ENCODE measurements at places on chromosomes 12 and 14. TPM values are rescaled to one million over a fixed set of nuclear protein-coding genes. Genes with fewer than 3 reads are reported as not detected.

DNA sequence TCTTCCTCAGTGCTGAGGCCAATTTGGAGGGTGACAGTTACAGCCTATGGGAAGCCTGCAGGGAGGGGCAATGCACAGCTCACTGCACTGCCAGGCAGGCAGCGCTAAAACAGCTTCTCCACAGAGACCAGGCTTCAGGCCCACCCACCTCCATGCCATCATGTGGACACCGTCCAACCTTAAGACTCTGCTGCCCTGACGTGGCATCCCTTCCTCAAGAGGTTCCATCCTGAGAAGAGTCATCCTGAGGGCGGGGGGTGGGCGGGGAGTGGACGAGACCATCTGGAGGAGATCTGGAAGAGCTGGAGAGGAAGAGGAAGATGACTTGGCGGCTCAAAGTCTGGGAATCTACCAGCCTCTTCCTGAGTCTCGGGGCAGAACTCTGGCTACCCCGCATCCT, 8.4 kb upstream of the ACVRL1 start:
- no peaks in the 10 kb centered on the region for H3K27me3 ChIP-seq
- no peak overlapping the region for H3K27ac ChIP-seq
- H3K36me3 ChIP-seq, result no peaks in the 10 kb centered on the region
- no peak for DNase-seq
- H3K4me3 ChIP-seq, result no peak overlapping the region
- H3K4me1 ChIP-seq, result peaks cover 14% of the 10 kb centered on the region

Gene ARHGDIB
- polyA plus RNA-seq, result 43.5 TPM

DNA sequence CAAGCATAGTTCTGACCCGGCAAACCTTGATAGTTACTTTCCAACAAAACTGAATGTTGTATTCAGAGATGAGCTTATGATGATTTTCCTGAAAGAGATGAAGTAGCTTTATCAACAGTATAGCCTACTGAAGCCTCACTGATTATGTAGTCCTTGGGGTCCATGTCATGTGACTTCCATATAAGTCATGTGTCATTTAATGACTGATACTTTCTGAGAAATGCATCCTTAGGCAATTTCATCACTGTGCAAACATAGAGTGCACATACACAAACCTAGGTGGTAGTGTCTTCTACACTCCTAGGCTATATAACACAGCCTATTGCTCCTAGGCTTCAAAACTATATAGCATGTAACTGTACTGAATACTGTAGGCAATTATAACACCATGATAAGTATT, 28.5 kb upstream of the TUBA1C start:
- no peak for DNase-seq
- H3K4me1 ChIP-seq, result peaks cover 26% of the 10 kb centered on the region

GRCh38 chr12:13198241-13198640, 1.7 kb downstream of the EMP1 start:
- peaks cover 36% of the 10 kb centered on the region for H3K4me1 ChIP-seq
- no peak for DNase-seq
- peak overlapping the region; percentile 85 for H3K27ac ChIP-seq
- H3K36me3 ChIP-seq, result no peaks in the 10 kb centered on the region
- no peaks in the 10 kb centered on the region for H3K27me3 ChIP-seq

DNA sequence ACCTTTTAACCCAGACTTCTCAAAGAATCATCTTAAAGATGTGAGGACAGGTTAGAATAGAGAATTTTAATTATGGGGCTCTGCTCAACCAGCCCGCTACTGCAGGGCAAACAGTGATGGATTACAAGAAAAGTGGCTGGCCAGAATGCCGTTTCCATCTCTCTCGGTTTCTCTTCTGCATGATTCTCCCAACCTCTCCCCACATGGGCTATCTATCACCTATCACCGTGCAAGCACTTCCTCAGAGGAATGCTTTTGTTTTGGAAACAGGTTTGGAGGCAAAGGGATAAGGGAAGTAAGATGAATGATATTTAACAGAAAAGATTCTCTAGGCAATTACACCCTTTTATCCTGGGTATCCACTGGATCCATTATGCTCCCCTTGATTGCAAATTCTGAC, 37.4 kb upstream of the PHC1 start:
- no peaks in the 10 kb centered on the region for H3K36me3 ChIP-seq
- H3K4me3 ChIP-seq, result no peak overlapping the region
- no peak overlapping the region for H3K27ac ChIP-seq

Gene GARIN6
- not detected for polyA plus RNA-seq

GRCh38 chr12:106223485-106224354, 24.1 kb downstream of the CKAP4 start:
- peaks cover 5% of the 10 kb centered on the region for H3K4me1 ChIP-seq
- H3K4me3 ChIP-seq, result no peak overlapping the region
- no peaks in the 10 kb centered on the region for H3K27me3 ChIP-seq
- H3K36me3 ChIP-seq, result no peaks in the 10 kb centered on the region
- no peak for DNase-seq
- H3K27ac ChIP-seq, result no peak overlapping the region

DNA sequence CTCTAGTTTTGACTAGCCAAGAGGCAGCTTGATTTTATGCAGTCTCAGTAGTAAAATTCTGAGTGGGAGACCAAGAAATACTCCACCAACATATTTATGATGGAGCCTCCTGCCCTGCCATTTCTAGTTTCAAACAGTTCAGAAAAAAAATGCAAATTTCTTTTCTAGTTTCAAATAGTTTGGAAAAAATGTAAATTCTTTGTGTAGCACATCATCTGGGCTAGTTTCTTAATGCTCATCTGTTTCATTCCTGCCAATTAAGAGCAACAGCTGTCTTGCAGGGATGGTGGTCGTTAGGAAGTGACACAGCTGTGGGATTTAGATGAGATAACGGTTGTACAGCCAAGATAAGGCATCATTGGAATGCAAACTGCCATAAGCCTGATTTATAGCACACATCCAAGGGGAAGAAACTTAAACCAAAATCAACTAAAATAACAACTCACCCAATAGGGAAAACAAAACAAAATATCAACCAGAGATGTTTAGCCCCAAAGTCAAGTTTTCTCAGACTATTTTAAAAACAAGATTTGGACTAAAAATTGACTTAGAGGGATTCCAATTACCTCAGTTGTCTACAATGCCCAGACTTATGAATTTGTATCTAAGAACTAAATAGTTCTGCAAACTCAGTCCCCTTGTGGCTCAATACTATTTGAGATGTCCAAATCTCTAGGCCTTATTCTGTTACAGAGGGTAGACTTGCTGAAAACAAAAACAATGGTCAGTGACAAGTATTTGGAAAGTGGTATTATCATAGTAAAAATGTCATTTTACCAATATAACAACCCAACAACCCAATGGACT, 291.3 kb upstream of the ATP2B1 start:
- H3K36me3 ChIP-seq, result no peaks in the 10 kb centered on the region
- H3K4me1 ChIP-seq, result no peaks in the 10 kb centered on the region
- no peak overlapping the region for H3K4me3 ChIP-seq
- DNase-seq, result no peak

Gene BBOF1
- 15.1 TPM for polyA plus RNA-seq

Gene MRPS35
- 60.6 TPM for polyA plus RNA-seq

All from spinal cord (tissue), 10 donors.